ENCODE measurements at places on chromosomes 5 and 9.

GRCh38 chr5:108278285-108279240 is 103.3 kb downstream of the FBXL17 start:
- no peak for DNase-seq

DNA sequence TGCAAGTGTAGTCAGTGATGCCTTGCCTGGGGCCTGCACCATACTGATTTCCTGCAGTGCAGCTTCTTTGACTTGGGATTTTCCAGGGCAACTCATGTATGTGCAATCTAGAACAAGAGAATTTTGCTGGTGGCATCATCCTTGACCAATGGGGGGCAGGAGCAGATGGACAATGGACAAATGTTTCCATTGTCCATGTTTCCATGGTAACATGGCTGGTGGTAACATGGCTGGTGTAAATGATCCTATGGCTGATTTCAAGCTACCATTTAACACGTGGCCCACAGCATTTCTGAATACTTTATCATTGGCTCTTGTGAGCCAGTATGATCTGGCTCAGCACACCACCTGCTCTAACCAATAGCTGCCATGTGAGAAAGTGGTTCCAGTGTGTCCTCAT is 130.1 kb upstream of the OSMR start:
- no peak for DNase-seq

- no peak for DNase-seq
Observed at GRCh38 chr5:77908787-77909186, 132.6 kb upstream of the TBCA start.

DNA sequence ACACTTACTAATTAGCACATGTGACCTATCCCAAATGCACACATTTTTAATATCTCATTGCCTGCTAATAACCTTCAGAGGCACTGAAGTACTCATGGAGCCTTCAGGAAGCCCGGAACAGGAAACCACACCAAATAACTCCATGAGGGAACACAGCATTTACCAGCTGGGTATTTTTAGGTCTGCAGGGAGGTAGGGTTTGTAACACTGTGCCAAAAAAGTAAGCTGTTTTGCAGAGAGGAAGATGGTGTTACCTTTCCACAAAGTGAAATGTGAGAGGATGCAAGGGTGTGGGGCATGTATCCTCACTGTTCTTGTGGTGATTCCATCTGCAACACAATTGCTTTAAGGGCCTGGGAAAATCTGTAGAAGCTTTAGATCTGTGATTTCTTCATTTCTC is 64.4 kb downstream of the NUDT12 start:
- no peak for DNase-seq

DNA sequence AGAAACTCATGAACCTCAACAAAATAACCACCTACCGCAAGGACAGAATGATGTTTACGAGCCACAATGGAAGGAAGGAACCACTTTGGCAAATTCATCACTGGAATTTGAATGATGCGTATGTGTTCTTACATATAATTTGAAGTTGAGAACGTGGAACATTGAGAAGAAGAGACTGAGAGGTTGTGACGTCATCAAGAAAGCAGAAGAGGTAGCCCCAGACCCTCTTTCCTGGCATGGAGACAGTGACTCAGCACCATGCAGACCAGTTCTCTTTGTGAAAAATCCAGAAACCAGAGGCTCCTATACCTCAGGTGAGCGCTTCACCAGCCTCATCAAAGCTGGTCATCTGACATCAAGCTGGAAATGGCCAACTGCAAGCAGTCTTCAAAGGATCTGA is 124.5 kb downstream of the PDZD2 start:
- DNase-seq: no peak

DNA sequence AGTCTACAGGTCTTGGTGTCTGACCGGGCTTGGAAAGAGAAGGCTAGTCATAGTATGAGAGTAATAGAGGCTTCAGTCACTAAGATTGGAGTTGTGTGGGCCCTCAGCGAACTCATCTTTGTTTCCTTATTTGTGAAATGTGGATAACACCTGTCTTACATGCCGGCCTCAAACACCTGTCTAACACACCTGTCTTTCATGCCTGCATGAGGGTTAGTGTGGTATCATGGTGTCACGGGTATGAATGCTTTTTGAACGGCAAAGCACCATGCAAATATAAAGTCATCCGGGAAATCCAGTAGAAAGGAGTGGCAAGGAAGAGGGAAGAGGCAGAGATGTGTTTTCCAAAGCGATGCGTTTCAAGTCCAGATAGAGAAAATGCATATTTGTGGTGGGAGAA is 25.5 kb downstream of the GRAMD2B start:
- no peak for DNase-seq

DNA sequence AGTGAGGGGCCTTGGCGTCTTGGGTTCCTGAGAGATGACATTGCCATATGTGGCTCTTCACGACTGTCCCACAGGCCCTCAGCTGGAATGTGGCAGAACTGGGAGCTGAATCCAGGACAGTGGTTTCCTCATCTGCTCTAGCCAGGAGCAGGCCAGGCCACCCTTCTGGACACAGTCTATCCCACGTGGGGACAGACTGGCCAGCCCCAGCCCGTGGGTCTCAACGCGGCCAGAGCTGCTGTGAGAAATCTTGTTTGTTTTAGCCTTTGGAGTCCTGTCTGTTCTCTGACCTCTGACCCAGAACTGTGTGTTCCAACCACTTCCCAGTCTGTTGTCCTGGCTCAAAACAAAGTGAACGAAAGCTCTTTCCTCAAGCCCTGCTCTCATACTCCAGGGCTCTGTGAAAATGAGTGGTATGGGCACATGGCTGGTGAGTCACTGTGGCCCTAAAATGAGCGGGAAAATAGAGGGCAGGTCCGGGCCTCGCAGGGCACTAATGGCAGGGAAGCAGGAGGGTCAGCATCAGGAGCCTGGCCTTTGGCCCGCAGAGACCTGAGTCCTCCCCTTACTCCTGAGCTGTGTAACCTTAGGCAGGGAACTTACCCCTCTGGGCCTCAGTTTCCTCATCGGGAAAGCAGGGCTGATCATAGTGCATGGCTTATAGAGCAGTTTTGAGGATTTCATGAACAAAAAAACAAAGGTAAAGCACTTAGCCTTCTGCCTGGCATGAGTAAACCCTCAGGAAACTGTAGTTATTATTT is 34.8 kb upstream of the GLRX start:
- peak; percentile 71 for DNase-seq

GRCh38 chr5:32880796-32881195 is 169.7 kb downstream of the NPR3 start:
- DNase-seq: no peak

DNA sequence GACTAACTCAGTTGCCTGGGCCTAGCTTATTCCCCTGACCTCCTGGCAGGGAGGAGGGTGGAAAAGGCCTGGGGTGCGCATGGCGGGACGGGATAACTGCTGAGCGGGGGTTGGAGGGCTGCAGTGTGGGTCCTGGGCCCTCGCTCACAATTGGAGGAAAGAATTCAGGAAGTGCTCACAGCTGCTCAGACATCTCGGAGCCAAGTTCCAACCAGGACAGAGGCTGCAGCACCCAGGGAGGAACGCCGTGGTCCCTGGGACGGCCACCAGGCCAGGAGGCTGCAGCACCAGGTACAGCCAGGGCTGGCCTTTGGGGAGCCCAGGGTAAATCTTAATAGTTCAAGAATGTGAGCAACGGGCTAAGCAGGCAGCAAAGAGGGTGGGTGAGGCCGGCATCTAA is at the start of gene SPAAR:
SPAAR (plus strand) TSS at position 217 of the 400 bp plus-strand sequence. CDS start 974 bp downstream, outside the sequence.
- DNase-seq: no peak

Data from epithelial cell of proximal tubule (primary cell).